Bone marrow (tissue), 2 donors: ENCODE measurements at places on chromosomes 1 and 21.

DNA sequence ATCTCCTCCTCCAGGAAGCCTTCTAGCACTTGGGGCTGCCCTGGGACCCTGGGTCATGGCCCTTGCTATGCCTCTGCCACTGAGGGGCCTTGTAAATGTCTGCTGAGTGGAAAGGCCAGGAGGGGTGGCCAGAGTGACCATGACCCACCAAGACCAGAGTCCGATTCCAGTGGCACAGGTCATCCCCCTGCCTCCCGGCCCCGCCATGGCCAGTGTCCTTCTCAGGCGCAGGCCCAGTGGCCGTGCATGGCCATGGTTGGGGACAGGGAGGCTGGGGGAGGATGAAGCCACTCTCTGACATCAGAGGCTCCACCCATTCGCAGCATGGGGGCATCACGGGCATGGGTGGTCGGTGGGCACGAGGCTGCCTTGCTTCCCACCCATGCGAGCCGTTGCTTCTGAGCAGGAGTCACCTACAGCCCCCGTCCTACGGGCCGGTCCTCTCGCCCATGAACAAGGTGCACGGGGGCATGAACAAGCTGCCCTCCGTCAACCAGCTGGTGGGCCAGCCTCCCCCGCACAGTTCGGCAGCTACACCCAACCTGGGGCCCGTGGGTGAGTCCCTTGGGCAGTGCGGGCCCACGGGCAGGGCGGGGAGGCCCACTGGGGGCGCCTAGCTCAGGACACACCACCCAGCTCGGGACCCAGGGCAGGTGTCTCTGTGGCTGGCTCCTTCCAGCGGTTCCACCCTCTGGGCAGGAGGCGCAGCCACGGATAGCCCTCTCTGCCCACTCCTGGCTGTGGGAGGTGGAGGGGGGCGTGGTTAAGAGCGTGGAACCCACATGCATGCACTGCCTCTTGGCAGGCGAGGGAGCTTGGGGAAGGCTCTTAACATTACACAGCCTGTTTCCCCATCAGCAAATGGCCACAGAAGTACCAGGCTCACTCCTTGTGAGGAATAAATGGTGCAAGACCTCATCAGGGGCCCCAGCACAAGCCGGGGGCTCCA, 22.4 kb upstream of the CCDC27 start:
- DNase-seq = no peak

DNA sequence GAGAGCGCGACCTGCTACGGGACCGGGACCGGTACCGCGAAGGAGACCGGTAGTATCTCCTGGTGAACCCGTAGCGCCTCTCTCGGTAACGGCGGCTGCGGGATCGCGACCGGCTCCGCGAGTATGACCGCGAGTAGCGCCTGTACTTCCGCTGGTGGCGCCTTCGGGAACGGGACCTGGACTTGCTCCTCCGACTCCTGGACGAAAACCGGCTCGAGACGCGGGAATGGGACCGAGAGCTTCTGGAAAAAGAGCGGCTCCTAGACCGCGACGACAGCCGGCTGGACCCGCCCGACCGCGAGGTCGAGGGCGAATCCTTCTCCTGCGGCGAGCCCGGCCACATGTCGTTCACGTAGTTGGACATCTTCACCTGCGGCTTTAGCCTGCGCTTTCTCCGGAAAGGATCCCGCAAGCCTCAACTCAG, 642 bp downstream of the RSRP1 start:
- DNase-seq = peak; percentile 57

DNA sequence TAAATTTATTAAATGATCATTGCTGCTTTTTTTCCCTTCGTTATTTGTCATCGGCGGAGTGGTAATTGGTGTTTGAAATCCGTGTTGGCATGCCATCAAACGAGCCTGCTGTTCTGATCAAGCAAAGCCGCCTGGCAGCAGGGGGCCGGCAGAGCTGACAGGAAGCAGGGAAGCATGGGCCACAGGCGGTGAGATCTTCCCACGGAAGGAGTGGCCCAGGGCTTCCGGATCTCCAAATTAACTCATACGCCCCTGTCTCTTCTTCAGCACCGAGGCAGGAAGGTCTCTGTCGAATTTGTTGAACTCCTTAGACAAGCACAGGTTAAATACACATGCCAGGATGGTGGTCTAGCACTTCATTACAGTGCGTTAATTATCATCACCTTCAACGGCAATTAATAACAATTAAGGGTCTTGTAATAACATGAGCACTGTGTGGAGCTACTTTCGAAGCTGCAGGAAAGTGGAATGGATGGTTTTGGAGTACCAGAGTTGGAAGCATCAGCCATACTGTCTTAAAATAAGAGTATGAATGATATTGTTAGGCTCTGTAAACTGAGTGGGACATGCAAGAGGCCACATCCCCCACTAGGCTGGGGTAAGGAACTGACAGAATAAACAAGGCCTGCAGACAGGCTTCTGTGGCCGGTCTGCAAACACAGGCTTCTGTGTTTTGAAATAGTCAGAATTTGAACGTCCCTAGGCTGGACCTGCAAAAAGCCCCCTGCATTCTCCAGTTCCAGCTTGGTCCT, 199.4 kb upstream of the DAB1 start:
- no peak for DNase-seq

GRCh38 chr1:22075718-22076117, 23.2 kb downstream of the CDC42 start:
- peak; percentile 48 for DNase-seq

- DNase-seq = no peak
These were observed 3.5 kb downstream of the CD244 start for GRCh38 chr1:160859166-160859565.

DNA sequence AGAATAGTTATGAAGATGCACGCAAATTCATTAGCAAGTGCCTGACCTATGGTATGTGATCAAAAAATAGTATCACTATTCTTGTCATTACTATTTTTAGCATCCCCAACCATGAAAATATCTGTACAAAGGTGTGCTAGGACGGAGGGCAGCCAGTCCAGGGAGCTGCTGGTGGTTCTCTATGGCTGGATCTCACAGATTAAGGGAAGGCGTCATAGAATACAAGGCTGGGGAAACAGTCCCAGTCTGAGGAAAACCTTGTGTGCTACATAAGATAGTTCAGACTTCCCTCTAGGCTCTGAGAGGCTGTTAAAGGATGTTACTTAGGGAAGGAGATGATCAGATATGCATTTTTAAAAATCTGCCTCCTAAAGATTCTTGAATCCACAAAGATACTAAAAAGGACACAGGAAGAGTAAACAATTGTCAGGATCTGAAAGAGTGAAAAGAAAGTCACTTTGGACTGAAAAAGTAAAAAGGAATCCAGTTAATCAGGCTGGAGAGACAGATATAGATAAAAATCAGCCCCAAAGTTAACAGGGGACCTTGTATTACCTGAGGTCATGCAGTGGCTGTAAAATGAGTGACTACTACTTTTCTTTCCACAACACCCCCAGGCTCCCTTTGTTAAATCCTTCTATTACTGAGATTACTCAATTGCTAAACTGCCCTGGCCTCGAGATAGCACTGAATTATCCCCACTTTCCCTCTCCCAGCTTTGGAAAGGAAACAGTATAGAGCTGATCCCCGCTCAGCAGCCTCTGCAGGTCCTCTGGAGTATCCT, 108.6 kb downstream of the MAB21L3 start:
- DNase-seq = no peak

DNA sequence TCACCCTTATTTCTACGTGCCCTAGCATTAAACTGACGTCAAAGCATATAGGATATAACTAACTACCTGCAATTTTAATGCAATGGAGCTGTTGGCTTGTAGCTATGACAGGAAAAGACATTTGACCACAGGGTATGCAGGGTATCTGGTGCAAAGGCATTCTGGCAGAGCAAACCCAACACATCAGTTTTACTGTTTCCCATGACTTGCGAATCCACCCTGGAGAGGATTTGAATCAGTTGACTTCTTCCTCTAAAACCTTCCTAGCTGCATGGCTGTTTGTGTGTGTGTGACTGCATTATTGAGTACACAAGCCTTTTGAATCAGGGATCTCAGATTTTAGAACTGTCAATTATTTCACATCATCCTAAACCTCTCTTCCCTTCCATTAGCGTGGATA, 41.7 kb upstream of the SYT14 start:
- no peak for DNase-seq

GRCh38 chr21:32140151-32140550, 138.7 kb downstream of the MIS18A start:
- DNase-seq = no peak

DNA sequence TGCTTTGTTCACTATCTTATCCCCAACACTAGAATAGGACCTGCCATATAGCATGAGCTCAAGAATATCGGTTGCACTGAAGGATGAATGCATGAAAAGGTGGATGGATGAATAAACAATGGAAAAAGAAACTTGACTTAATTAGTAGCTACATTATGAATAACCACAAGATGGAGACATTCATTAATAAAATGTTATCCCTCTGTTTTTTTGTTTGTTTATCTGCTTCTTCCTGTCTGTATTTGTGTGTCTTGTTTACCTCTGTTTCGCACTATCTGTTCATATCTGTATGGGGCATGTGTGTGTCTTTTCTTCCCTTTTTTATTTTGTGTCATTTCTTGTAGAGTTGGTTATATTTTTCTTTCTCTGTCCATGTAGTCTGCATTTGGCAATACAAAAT, 1.1 kb upstream of the OR14I1 start:
- no peak for DNase-seq

DNA sequence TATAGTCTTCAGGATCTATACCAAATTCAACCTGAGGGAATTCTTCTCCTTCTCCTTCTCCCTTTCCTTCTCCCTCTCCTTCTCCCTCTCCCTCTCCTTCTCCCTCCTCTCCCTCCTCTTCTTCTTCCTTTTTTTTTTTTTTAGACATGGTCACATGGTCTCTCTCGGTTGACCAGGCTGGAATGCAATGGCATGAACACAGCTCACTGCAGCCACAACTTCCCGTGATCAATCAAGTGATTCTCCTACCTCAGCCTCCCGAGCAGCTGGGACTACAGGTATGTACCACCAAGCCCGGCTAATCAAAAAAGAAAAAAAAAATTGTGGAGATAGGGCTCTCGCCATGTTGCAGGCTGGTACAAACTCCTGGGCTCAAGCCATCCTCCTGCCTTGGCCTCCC, 51.5 kb downstream of the DNAI4 start:
- DNase-seq = no peak
